ENCODE measurements at places on chromosomes 3 and 15. TPM values are rescaled to one million over a fixed set of nuclear protein-coding genes. Genes with fewer than 3 reads are reported as not detected.

The RPL35A gene
- total RNA-seq, result 1,025 TPM

The LAMB2 gene
- 189 TPM for total RNA-seq

The C3orf70 gene
- 0.10 TPM for total RNA-seq

The COL8A1 gene
- total RNA-seq, result 0.13 TPM

The TAGLN3 gene
- total RNA-seq, result not detected

The NTRK3 gene
- total RNA-seq, result not detected

The KLHL40 gene
- not detected for total RNA-seq

The DZIP1L gene
- 11.1 TPM for total RNA-seq

The ZCWPW2 gene
- total RNA-seq, result 0.82 TPM

The CMTM8 gene
- 9.8 TPM for total RNA-seq

The SLC2A2 gene
- total RNA-seq, result 0.13 TPM

The MKRN2 gene
- total RNA-seq, result 19.4 TPM

The XYLB gene
- total RNA-seq, result 6.6 TPM

The RASA2 gene
- total RNA-seq, result 14.5 TPM

Data from Panc1 (cell line).